AG04449 (cell line): ENCODE measurements at places on chromosomes 1 and 21.

GRCh38 chr21:41975391-41976272 is 21.8 kb upstream of the C2CD2 start:
- DNase-seq = no peak

GRCh38 chr21:17498586-17498985 is 14.3 kb upstream of the CXADR start:
- no peak for DNase-seq

GRCh38 chr1:208606959-208607358 is 362.8 kb upstream of the PLXNA2 start:
- DNase-seq = no peak

DNA sequence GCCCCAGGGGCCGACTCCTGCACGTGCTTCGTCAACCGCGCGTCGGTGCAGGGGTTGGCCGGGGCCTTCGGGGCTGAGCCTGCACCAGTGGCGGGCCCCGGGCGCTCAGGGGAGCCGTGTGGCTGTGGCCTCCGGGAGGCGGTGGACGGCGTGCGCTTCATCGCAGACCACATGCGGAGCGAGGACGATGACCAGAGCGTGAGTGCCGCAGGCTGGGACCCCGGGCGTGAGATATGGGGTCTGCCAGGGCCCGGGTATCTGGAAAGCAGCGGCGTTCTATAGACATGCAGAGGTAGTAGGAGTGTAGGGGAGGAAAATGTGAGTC is 4.3 kb downstream of the CHRNB2 start:
- DNase-seq = no peak

DNA sequence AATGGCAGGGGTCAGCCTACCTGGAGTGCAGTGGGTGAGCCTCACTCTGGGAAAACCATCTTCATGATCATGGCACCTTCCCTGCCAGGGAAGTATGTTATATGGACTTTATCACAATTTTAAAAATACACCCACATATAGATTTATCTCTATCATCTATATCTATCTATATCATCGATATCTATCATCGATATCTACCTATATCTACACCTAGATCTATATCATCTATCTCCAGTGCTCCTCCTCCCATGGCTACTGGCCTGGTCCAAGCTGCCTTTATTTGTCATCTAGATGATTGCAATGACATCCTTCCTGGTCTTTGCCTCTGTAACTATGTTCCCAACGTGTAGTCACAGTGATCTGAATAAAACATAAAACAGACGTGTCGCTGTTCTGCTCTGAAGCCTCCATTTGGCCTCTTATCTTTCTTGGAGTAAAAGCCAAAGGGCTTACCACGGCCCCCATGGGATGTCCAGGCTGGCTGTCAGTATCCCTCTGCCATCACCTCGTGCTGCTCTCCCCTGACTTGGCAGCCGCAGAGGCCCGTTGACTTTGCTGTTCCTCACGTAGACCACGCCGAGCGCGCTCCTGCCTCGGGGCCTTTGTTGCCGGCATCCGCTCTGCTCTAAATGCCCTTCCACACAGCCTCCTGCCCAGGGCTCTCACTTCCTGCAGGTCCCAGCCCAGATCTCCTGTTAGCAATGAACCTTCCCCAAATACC is 20.6 kb upstream of the KIF26B start:
- no peak for DNase-seq

GRCh38 chr1:25616987-25617624 is 515 bp downstream of the MAN1C1 start:
- DNase-seq = no peak

GRCh38 chr1:77680173-77680572 is 2.3 kb downstream of the ZZZ3 start:
- no peak for DNase-seq

GRCh38 chr1:169260478-169261151 is 107.0 kb downstream of the NME7 start:
- no peak for DNase-seq

DNA sequence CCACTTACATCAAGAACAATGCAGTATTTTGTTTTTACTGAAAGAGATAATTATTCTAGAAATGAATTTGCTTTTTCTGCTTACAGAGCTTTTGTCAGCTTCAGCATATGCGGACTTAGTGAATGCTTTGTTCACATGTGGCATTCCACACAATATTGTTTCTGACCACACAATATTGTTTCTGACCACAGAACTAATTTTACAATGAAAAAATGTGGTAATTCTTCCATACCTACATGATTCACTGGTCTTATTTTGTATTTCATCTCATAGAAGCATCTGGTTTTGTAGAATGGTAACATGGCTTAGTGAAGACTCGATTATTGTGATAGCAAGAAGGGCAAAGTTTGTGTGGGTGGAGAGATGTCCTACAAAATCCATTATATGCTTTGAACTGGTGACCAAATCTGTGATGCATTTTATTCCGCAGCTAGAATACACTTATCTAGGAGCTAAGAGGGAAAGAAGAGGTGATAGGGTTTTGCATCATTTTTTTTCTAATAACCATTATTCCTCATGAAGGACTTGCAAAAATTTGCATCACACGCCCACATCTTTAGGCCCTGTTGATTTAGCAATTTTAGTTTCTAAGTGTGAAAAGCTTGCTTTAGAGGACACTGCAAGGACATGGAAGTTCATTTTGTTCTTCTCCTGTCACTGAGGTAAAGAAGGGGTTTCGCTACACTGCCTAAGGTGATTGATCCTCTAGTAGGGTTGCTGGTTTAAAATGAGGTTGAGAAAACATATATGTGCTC is 75.3 kb downstream of the HLX start:
- no peak for DNase-seq

GRCh38 chr1:183287191-183287675 is 101.2 kb downstream of the LAMC2 start:
- DNase-seq = no peak

- DNase-seq = no peak
These were observed 747.9 kb upstream of the NCAM2 start for GRCh38 chr21:20250337-20250736.

DNA sequence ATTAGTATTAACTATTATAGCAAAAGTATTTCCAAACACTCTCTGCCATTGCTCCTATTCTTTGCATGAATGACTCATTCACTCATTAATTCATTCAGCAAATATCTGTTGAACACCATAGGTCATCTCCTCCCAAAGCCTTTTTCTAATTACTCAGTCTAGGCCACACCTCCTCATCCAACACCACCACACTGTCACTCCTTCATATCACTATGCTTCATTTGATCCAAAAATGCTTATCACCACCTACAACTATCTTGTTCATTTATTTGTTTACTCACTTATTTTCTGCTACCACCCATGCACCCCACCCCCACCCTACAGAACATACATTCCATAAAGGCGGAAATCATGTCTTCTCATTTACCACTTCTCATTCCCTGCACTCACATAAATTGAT is 94.4 kb upstream of the TNFSF4 start:
- no peak for DNase-seq

- no peak for DNase-seq
These were observed 319.8 kb downstream of the HMCN1 start for GRCh38 chr1:186054003-186054402.

GRCh38 chr1:183942933-183943693 is 94.4 kb downstream of the COLGALT2 start:
- peak; percentile 97 for DNase-seq

- peak; percentile 79 for DNase-seq
These were observed 356.4 kb upstream of the PKN2 start for GRCh38 chr1:88327391-88328267.

DNA sequence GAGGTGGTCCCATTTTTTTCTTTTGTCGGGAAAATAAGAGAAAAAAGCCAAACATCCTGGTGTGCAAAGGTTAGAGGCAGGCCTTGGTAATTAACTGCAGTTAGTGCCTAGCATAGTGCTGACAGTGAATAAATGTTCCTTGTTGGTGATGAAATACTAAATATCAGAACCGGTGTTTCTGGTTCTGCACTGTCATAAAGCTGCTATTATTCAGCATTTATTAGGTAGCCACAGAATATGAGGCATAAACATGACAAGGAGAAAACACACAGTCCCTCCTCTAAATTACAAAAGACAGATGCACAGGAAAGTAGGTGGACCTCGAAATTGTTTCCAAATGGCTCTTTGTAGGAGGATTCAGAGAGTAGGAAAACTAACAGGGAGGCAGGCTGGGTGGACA is 122.0 kb upstream of the ADGRL2 start:
- no peak for DNase-seq

DNA sequence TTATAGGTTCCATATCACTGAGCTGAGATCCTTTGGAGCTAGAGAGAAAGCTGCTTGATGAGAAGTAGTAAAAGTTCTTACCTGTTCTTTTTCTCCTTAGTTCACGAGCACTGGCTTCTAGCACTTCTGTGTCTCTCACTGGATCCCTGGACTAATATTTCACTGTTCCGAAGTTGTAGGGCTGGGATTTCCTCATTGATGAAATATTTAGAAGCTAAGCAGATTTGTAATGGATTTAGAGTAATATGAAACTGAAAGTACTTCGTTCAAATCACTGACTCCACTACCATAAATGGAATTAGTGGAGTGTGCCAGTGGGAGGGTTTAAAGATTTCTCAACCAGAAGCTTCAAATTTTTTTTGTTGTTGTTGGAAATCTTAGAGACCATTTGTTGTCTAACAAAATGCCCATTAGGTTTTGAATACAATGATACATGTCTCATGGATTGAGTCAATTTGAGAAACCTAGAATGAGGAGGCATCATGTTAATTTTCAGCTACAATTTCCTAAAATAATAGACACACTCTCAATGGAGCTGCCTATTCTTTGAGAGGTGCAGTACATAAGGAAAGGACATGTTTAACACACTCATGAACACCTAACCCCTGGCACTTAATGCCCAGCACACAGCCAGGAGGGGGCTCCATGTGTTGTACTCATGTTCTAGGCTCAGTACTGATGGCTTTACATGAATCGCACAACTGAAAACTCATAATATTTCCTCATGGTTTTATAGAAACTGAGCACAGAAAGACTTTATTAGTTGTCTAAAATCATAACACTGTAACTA is at the start of gene GBP1:
Gene GBP1 (minus strand): TSS at position 130 of the 790 bp plus-strand sequence. CDS start 1,974 bp downstream, outside the sequence.
- peak; percentile 61 for DNase-seq

DNA sequence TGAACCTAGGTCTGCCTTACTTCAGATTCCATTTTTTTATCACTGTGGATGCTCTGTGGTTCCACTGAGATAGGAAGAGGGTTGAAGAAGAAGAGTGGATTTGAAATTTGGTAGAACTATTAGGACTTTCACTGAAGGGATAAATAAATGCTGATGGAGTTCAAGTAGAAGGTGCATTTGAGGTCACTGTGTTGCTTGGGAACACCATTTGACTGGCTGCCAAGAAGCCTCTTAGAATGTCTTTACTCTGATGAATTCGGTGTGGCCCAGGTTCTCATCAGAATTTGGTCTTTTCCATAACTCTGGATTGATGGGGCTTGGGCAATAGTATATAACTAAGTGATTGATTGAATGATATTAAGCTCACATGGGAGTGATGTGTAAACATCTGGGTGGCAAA is 11.9 kb downstream of the XPR1 start:
- no peak for DNase-seq

- DNase-seq = no peak
These were observed 774 bp upstream of the DYRK1A start for GRCh38 chr21:37365517-37366481.

- DNase-seq = no peak
These were observed 164.2 kb upstream of the C1orf174 start for GRCh38 chr1:4064150-4064889.

- DNase-seq = no peak
These were observed 133.4 kb downstream of the SYT2 start for GRCh38 chr1:202576816-202577215.

GRCh38 chr21:38363693-38364092 is 106.9 kb downstream of the KCNJ15 start:
- no peak for DNase-seq

DNA sequence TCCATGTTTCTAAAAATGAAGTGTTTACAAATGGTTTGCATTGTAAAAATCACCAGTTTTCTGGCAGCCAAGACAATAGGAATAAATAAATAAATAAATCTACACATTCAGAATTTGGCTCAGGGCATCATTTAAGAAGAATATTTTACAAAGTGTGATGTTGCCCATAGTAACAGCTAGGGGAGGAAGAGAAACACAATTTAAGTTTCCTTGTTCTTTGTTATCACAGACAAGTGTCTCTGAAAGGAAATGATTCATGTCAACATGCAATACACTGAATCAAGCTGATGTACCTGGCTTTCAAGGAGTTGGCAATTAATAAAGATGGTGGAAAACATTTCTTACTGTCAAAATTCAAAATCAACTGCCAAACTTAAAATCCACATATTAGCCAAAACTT is 74.7 kb downstream of the LHX8 start:
- DNase-seq = no peak

DNA sequence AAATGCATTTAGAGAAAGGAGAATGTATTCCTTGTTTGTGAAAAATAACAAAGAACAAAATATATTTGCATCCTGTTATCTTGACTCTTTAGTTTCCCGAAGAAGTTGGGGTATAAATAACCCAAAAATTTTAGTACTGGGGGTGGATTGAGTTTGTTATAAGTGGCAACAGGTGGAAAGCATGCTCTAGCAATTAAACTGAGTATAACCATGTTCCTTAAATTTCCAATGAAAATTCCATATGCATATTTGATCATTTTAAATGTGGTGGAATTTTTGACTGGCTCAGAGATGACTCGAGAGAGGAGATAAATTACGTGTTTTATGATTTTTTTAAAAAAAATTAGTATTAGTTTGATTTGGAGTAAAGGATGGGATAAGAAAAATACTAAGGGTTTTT is 348.9 kb downstream of the TGFB2 start:
- DNase-seq = no peak

- DNase-seq = no peak
These were observed 49.0 kb upstream of the LRP8 start for GRCh38 chr1:53376742-53377437.

DNA sequence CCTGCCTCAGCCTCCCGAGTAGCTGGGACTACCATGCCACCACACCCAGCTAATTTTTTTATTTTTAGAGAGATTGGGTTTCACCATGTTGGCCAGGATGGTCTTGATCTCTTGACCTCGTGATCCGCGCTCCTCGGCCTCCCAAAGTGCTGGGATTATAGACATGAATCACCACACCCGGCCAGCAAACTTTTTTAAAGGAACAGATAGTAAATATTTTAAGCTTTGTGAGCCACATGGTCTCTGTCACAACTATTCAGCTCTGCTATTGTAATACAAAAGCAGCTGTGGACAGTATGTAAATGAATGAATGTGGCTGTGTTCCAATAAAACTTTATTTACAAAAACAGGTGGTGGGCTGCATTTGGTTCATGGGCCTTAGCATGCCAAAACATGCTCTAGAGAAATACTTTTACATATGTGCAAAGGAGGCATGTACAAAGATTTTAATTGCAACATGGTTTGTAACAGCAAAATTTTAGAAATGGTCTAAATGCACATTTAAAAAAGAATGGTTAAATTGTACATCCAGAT is 47.0 kb downstream of the CDCP2 start:
- no peak for DNase-seq
